Aorta (tissue), 5 donors: ENCODE measurements at places on chromosomes 1 and 21. TPM values are rescaled to one million over a fixed set of nuclear protein-coding genes. Genes with fewer than 3 reads are reported as not detected.

NR5A2 gene
- 2.0 TPM for total RNA-seq

MAN1C1 gene
- total RNA-seq: 32.2 TPM

CRYBG2 gene
- not detected for total RNA-seq

HUNK gene
- total RNA-seq: 5.2 TPM

MATN1 gene
- 0.42 TPM for total RNA-seq

C8A gene
- not detected for total RNA-seq

OR10J4 gene
- not detected for total RNA-seq

PLA2G2D gene
- 0.33 TPM for total RNA-seq
